Left renal pelvis (tissue), 4 donors: ENCODE measurements at places on chromosomes 3 and 15. TPM values are rescaled to one million over a fixed set of nuclear protein-coding genes. Genes with fewer than 3 reads are reported as not detected.

DNA sequence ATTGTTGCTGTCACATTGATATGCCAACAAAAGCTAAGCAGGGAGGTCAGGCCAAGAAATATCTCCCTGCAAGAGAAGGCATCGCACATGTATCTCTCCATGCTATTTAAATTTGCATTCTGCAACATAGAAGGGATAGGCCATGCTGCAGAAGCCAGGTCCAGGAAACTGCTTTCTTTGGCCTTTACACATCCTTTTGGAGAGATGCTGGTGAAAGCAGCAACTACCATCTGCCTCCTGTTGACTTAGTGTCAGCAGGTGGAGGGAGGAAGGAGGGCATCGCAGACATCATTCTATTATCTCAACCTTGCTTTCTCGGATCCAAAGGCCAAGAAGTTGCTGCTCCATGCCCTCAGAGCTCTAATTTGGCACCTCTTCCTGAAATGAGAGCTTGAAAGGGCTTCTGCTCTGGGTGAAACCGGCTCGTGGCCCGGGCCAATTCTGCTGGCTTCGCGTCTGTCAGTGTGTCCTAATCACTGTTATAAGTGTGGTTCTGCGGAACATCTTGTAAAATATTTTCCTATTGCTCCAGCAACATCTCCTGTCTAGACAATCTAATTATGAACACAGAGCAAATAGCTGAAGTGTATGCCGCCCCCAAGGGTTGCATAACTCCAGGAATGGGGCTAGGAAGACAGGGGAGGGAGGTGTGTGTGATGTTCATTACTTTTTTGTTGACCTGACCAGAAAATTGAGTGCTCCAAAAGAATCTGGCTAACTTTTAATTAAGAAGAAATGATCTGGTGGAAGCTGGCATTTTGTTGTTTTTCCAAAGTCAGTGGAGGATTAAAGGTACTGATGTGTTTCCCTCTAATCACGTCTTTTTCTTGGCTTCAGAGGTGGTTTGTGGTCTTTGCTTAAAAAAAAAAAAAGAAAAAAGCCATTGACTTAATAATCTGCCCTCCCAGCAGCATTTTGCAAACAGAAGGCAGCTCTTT, 89.1 kb downstream of the TPRG1 start:
- no peak for DNase-seq

The BDH1 gene
- 33.5 TPM for polyA plus RNA-seq

DNA sequence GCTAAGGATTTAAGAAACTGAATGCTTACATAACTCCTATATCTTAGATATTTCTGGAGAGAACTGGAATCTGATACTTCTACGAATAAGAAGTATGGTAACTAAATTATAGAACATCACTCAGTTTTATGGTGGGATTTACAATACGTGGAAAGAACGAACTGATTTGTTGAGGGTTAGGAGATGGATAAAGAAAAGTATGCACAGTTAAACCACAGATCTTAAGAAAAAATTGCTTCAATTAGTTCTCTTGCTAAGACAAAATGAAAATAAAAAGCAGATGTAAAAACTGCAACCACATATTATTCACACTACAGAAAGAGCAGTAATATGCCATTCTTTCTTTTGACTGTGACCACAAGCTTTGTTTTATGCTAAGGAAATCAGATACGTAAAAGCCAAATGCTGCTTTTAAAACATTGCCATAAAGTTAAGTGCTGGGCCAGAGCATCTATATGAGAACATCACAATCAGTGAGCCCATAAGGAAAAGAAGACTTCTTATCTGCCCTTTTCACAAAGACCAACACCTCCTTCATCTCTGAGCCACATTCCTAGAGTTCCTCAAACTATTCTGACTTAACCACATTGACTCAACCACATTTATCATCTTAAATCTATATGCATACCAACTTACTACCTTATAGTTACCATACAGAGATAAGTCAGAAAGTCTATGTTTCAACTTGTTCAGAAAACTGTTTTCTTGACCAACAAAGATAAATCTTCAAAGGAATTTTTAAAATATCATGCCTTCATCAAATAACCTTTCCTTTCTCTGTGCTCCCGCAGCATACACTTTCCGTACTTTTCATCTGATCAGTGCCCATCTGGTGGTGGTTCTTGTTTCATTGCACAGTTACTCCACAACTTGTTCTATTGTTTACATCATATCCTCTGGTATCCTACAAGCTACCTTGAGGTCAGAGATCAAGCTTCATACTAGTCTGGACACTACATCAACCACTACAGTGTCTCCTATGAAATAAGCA, 61.7 kb downstream of the FSIP1 start:
- DNase-seq, result no peak

GRCh38 chr15:43434446-43434845, 58.5 kb downstream of the TP53BP1 start:
- no peak for DNase-seq

The GUCA1C gene
- not detected for polyA plus RNA-seq

- DNase-seq, result no peak
These were observed 96.3 kb downstream of the PLXNA1 start for GRCh38 chr3:127079211-127079610.
